ENCODE measurements at places on chromosomes 3 and 15.

GRCh38 chr3:190210608-190211007 lies 89.9 kb upstream of the P3H2 start:
- DNase-seq, result no peak

DNA sequence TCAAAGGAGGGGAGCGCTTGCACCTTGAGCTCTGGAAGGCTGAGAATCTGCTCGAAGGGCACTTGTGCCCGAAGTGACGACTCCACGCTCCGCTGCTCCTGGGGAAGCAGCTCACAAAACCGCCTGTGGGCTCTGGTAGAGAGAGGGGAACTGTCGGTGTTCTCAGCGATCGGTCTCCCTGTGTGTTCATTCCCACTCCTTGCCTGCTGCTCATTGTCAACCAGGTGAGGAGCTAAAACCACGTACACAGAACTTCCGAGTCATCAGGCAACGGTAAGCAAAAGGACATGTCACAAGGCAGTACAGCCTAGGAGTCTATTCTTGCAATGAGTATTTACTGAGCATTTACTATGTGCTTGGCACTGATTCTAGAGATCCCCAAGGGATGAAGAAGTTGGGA lies 1.5 kb downstream of the CIB1 start:
- DNase-seq, result no peak

GRCh38 chr15:50112488-50113186 lies 6.4 kb downstream of the ATP8B4 start:
- no peak for DNase-seq

DNA sequence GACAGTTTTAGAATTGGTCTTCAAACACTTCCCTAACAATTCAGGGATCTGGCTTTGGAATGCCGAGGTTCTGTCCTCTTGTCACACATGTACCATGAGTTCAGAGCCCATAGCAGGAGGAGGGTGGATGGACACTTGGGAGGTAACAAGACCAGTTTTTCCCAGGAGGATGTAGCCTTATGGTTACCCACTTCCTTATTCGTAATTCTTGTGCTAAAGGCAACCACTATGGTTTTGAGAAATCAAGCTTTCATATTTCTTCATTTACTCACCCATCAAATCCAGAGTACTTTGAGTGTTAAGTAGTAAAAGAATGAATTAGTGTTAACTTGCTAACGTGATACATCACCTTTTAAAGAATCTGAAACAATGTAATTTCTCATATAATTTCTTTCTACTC lies 479.6 kb upstream of the ALCAM start:
- DNase-seq, result no peak

DNA sequence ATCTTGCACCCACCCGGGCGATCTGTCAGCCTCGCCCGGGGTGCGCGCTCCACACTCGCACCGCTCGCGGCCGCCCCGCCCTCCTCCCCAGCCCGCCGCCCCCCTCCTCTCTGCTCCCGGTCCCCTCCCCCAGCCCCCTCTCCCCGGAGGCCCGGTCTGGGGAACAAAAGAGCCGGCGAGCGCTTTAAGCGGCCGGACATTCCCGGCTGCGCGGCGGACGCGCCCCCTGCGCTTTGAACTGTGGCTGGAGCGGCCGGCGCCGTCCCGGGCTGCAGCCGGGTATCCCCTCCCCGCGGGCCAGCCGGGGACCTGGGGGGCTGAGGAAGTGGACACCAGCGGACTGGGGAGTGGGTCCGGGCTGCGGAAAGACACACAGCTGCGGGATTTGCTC lies at the start of gene IGDCC3:
Gene IGDCC3, minus strand, starts transcription at position 27 of the 391 bp plus-strand sequence. CDS start 214 bp downstream, outside the sequence.
- DNase-seq, result no peak

- DNase-seq, result no peak
These were observed 50.2 kb downstream of the CRYBG3 start for GRCh38 chr3:97871801-97872524.

DNA sequence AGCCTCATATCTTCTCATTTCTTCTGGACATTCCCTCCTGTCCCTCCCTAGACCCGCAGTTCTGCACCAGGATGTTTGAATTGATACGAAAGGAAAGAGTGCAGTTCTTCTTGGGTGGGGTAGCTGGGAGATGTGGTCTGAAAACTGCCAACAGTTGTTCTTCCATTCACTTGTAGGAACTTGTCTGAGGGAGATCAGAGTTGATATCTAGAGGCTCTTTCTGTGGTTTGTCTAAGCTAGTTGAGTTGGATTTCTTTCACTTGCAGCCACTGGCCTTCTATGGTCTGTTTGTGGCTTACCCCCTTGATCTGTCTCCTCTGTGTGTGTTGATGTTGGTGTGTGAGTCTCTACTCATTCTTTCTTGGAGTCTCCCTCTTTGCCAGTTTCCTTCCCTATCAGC lies 42.5 kb upstream of the PIK3CB start:
- DNase-seq, result no peak

All from NCI-H1048 (cell line).